ENCODE measurements at places on chromosomes 7 and 10.

DNA sequence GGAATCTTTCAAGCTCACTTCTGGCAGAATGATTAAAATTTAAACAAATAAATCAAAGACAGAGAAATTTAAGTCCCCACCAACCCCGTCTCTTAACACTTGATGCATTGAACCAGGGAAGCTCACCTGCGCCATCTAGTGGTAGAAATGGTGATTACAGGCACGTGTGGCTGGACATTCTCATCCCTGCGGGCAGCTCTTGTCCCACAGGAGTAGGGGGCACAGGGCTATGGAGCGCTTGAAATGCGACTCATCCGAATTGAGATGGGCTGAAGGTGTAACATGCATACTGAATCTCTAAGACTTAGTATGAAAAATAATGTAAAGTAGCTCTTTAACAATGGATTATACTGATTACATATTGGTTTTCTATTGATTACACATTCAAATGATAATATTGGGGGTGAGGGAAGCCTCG, 24.8 kb upstream of the SLIT1 start:
- no peak for DNase-seq

DNA sequence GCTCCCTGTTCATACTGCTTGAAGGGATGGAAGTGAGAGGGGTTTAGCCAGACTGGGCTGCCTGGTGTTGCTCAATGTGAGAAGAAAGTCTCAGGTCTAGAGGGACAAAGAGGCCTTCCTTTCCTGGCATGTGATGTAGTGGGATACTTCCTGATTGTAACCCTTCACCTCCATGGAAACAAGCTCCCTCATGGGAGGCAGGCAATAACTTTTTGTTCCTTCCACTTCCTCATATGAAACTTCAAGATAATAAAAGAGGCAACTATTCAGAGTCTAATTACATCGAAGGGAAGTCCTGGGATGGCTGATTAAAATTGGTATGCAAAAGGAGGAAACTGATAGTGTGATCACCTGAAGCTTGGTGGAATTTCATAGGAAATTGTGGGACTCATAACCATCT, 84.1 kb upstream of the ETV1 start:
- DNase-seq: no peak

DNA sequence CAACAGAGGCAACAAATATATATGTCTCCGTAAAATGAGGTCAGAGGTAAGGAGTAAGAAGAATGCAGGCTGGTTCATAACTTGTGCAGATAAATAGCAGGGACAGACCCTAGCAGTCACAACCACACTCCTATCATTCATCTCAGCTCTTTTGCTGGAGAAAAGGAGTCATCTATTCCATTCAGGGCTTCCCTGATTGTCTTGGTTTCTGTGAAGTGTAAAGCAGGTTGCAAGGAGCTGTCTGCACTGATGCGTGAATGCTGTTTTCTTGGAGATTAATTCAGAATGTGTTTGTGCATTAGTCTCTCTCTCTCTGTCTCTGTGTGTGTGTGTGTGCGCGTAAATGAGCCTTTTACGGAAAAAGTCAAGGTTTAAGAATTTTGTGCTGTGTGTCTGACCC, 643.3 kb upstream of the SORCS1 start:
- DNase-seq: no peak

- DNase-seq: no peak
These were observed 55.8 kb downstream of the LOXL4 start for GRCh38 chr10:98212196-98212595.

GRCh38 chr10:12769323-12770044, 232.0 kb downstream of the CCDC3 start:
- DNase-seq: no peak

- DNase-seq: no peak
These were observed 355.8 kb downstream of the SUGCT start for GRCh38 chr7:40490603-40490924.

GRCh38 chr10:95346715-95347401, 56.1 kb upstream of the PDLIM1 start:
- DNase-seq: no peak

- no peak for DNase-seq
These were observed 40.6 kb downstream of the TMEM60 start for GRCh38 chr7:77757589-77757988.

DNA sequence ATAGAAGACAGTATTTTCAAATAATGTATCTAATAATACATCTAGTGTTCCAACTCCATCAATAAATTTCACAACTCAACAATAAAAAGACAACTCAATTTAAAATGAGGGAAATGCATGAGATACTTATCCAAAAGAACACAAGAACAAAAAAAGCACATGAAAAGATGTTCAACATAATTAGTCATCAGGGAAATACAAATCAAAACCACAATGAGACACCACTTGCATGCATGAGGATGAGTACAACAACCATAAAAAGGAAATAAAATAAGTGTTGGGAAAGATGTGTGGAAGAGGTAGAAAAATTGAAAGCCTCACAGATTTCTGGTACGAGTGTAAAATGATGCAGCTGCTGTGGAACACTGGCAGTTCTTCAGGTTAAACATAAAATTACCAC, 111.6 kb upstream of the PTPRZ1 start:
- no peak for DNase-seq

GRCh38 chr7:106367664-106368063, 82.9 kb upstream of the NAMPT start:
- no peak for DNase-seq

DNA sequence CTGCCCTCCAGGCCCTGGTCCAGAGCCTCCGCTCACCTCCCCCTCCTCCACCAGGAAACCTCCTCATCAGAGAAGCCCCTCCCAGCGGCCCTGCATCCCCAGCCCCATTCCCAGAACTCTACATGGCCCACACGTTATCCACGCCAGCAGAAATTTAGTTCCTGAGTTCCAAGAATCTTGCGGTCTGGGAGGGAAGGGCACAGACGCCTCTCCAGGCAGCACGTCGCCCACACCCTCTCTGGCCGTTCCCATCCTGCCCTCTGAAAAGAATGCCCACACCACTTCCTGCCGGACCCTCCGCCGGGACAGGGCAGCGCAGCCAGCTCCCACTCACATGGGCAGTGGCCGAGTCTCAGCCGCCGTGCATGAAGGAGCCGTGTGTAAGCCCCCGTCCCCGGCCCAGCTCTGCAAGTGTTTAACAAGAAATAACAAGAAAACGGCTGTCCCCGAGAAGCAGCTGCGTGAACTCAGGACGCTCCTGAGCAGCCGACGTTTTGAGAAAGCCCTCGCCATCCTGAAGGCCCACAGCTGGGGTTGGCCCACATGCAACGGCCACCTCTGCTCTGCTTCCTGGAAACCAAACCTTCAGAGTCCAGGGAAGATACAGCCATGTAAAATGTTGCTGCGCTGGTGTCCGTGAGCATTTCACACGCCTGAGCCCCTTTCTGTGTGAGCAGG, 17.4 kb downstream of the ADGRA1 start:
- no peak for DNase-seq

- no peak for DNase-seq
These were observed 41.1 kb downstream of the SUGCT start for GRCh38 chr7:40175725-40176510.

DNA sequence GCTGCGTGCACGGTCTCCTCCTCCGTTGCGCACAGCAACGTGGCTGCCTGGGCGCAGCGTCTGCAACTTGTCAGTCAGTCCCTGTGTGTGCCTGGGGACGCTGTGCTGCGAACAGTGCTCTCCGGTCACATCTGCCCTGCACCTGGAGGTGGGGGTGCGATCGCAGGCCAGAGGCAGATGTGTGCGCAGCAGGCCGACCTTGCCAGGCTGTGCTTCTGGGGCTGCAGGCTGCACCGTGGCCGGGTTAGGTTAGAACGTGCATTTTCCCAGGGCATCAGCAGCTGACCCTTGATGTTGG, 8.2 kb upstream of the GET4 start:
- no peak for DNase-seq

GRCh38 chr10:46992803-46993561, 81.8 kb downstream of the PTPN20 start:
- no peak for DNase-seq

DNA sequence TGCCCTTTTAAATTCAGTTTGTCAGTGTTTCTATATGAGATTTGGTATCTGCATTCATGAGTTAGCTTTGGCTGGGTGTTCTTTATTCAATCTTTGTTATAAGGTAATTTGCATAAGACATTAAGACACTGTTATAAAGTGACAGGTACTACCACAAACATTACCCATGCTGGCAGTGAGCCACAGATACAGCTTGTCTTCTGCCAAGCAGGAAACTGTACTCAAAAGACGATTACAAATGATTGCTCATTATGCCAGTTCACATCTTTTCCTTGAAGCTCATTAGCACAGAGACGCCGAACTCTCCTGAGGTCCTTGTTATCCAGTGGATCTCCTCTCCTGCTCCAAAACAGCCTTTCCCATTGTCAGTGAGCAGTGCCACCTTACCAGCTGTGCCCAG, 30.4 kb downstream of the AMPH start:
- no peak for DNase-seq

DNA sequence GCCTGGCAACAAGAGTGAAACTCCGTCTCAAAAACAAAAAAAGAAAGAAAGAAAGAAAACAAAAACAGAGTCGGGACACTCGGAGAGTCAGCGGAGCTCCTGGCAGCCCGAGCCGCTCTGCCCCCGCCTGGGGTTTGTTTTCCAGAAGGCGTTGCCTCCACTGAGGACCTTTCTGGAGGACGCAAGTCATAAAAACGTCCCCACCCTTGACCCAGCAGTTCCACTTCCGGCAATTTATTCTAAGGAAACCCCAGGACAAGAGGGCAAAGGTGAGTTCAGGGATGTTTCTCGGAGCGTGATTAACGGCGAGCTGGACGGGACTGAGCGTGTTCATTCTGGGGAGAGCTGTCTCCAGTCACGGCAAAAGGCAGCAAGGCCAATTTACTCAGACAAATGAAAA, 27.0 kb upstream of the SUN1 start:
- no peak for DNase-seq

GRCh38 chr7:143354965-143355364, 7.5 kb downstream of the FAM131B start:
- DNase-seq: no peak

- no peak for DNase-seq
These were observed 105.5 kb upstream of the WAC start for GRCh38 chr10:28427376-28427775.

DNA sequence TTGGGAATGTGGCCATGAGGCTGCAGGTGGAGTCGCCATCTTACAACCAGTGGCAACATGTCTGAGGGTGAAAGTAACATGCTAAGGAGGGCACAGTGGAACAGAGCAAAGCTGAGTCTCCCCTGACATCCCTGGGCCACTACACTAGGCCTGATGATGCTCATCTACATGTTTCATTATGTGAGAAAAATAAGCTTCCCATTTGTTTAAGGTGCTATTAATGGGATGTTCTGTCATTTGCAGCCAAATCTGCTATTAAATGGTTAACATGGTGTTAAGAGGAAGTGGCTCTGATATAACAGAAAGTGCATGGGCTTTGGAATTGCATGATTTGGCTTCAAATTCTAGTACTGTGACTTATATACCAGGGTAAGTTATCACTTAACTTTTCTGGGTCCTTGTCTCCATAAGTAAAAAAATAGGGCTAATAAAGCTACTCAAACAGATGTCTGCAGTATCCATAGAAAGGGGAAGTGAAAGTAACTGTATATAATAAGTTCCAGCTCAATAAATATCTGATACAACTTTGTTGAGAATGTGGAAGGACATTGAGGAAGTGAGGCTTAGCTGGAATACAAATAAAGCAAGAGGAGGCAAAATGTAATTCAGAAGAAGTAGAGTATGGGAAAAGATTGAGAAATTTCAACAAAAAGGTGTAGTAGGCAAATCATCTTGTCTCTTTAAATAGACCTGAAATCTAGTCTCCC, 158.9 kb downstream of the RTKN2 start:
- DNase-seq: no peak

GRCh38 chr10:28202941-28203352, 99.9 kb downstream of the MPP7 start:
- no peak for DNase-seq

DNA sequence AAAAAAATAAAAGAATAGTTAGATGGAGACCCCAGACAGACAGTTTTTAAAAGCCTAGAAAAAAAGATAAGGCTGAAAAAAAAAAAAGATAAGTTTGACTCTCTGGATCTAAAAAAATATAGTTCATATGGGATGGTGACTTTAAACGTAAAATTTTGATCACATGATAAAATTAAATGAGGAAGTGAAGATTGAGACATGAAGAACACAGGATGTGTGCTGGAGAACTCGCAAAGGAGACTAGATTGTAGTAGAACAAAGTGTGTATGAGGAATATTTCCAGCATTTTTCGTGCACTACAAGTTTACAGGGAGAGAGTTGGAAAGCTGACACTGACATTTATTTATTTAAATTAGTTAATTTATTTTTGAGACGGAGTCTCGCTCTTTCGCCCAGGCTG, 286.4 kb downstream of the PRPF18 start:
- no peak for DNase-seq
